Activated T-cell treated with anti-CD3 and anti-CD28 coated beads for 48 hours (primary cell): ENCODE measurements at places on chromosomes 7 and 10.

GRCh38 chr7:150944066-150945042, 33.8 kb downstream of the KCNH2 start:
- no peak for DNase-seq

DNA sequence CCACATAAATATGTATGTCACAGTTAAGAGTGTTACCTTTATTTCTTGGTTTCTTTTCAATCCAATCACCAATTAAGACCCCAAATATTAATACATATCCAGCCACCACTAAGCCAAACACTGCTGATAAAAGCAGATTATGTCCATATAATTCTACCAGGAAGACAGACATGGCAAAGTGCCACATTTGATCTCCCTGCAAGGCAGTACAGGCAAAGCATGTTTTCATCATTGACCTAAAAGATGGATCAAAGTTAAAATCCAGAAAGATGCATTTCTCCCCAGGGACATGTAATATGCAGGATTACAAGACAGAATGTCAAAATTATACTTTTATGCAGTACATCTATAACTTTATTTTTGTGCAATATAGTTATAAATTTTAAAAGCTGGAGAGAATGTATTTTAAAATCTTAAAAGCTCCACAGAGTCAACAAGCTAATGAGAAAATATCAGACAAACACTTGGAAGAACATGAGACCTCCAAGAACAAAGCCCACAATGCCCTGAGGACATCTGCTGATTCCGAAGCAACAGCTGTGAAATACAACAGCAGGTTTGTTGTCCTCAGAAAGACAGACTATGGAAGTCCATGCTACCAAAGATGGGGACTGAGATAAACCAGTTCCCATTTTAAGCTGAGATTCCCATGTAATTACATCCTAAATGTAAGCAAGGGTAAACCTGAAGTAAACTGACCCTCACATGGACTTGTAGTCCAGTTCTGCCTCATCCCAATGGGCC, 54.5 kb upstream of the TOMM7 start:
- no peak for DNase-seq

DNA sequence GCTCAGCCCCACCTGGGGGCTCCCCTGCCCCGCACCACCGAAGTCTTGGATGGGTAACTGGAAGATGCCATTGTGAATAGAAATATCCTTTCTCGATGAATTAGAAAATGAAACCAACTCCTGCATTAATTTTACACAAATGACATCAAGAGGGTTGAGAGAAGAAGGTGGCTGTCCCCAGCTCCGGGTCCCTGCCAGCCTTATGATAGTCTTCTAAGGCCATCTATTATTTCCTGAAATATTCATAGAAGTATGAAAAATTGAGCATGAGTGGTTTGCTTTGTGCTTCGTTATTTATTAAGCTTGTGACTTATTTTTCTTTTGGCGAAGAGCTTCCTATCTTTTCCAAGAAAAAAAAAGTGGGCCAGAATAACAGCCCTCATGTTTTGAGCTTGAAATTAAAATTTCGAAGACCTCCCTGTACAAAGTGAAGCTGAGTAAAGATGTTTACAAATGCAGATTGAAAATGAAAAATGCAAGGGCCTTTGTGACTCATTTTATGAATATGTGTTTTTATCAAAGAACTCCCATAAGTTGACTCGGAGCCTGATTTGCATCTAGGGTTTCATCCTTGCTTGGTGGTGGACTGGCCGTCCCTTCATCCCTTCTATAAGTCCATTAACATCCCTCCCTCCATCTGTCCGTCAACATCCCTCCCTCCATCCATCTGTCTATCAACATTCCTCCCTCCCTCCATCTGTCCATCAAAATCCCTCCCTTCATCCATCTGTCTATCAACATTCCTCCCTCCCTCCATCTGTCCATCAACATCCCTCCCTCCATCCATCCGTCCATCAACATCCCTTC, 20.5 kb upstream of the CFAP46 start:
- no peak for DNase-seq

- no peak for DNase-seq
Observed at GRCh38 chr10:46520381-46520780, 36.1 kb downstream of the GPRIN2 start.

- no peak for DNase-seq
Observed at GRCh38 chr7:129069021-129069420, 14.1 kb upstream of the TNPO3 start.
